ENCODE measurements at places on chromosomes 2 and 18. TPM values are rescaled to one million over a fixed set of nuclear protein-coding genes. Genes with fewer than 3 reads are reported as not detected.

The COLEC12 gene
- 0.52 TPM for total RNA-seq

GRCh38 chr2:175004980-175005732 lies at the start of gene CHN1:
Gene CHN1, minus strand, starts transcription at chr2:175005381. Its CDS starts 469 bp downstream, at chr2:175004912.
- no peak for DNase-seq

DNA sequence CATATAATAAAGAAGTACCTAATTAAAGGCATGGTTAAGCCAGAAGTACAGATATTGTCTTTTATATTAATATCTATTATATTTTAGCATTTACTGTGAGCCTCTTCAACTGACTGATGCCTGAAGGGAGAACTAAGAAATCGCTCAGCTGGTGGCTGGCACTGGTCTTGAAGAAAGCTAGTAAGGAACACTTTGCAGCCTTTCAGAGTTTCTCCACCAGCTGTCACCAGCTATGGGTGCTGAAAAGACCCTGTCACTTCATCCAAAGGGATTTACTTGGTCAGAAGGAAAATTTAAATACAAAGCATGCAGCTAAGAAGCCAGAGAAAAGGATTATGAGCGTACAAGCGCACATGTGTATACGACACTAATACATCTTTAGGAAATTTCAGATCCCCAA lies 525.9 kb downstream of the TMEM182 start:
- DNase-seq = no peak

GRCh38 chr2:127086990-127087790 lies 19.8 kb downstream of the BIN1 start:
- DNase-seq = no peak

The VWA3B gene
- total RNA-seq = not detected

The TTC31 gene
- 16.0 TPM for total RNA-seq

GRCh38 chr18:3827236-3827845 lies 377.4 kb downstream of the TGIF1 start:
- no peak for DNase-seq

The ANKRD39 gene
- 6.3 TPM for total RNA-seq

GRCh38 chr2:183059561-183059960 lies 19.0 kb upstream of the DUSP19 start:
- DNase-seq = peak; percentile 97

The PAPOLG gene
- total RNA-seq = 11.3 TPM

- DNase-seq = peak; percentile 45
Measured at GRCh38 chr2:184562532-184562931, 35.8 kb upstream of the ZNF804A start.

- no peak for DNase-seq
Measured at GRCh38 chr18:37457341-37457740, 108.3 kb downstream of the CELF4 start.

- no peak for DNase-seq
Measured at GRCh38 chr2:153864022-153864421, 7.7 kb upstream of the GALNT13 start.

DNA sequence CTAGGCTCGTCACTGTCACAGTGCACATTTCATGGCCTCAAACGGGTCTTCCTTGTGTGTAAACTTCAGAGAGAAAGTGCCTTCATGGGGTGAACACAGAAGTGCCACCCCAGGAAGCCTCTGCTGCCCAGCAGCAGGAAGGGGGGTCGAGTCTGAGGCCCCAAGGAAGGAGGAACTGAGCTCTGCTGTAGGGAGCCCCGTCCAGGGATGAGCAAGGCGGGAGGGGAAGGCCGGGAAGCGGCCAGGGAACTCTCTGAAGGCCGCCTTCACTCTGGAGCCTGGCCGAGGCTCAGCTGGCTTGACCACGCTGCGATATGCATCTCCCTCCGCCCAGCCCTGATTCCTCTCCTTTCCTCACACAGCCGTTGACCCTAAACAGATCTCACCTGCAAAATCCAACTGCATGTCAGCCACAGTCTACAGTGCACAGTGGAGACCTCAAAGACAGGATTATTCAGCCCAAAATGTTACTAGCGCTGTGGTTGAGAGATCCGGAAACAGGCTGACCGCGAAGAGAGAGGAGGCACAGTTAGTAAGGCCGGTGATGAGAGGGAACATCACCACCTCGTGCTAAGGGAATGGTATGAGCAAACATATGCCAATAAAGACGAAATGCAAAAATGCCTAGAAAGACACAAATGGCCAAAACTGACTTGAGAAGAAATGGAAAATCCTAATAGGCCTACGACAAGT lies 34.2 kb upstream of the CTDP1 start:
- no peak for DNase-seq

DNA sequence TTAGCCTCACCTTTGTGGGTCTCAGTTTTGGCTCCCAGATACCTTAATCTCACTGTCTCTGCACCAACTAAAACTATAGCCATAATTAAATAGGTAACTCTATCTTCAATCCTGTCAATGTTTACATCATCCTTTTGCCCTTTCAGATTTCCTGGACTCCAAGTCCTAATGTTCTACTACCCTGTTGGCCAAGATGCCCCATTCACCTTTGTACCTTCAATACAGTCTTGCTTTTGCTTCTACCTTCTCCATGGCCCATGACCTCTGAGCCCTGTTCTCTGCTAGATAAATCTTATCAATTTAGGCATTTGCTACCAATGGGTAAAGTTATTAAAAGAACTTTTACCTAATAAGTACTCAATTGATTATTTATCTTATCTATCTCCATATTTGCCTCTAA lies 635.5 kb downstream of the ARHGAP15 start:
- no peak for DNase-seq
